ENCODE measurements at places on chromosomes 3 and 15.

DNA sequence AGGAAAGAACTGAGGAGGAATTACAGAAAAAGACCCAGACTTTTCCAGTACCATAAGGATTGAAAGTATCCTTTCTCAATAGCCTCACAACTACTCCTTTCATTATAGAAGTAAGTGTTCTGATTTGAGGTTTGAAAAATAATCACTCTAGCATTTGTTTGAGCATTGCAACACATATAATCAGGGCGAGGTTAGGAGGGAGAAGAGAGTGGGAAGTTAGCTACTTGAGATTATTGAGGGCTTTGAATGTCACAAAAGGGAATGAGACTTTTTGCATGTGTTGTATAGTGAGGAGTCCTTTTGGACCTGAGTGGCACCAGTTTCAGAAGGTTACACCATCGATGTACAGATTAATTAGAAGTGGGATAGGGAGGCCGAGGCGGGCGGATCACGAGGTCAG is 65.2 kb upstream of the TNIK start:
- DNase-seq, result no peak

DNA sequence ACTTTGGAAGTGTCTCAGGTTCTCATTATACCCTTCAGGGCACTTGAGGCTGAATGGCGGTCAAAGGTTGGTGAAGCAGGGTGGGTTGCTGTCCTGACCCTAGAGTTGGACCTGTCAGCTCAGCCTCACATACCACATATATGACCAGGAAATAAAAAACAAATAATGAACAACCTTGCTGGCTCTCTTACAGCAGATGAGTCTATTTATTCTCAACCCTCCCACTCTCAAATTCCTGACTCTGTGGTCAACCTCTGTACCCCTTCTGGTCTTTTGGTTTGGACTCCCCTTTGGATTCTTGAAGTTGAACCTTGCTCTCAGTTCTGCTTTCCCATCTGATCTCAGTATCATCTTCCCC is 16.9 kb downstream of the PPP2R3A start:
- DNase-seq, result no peak

GRCh38 chr3:126959921-126960603 is 22.9 kb upstream of the PLXNA1 start:
- peak; percentile 51 for DNase-seq

DNA sequence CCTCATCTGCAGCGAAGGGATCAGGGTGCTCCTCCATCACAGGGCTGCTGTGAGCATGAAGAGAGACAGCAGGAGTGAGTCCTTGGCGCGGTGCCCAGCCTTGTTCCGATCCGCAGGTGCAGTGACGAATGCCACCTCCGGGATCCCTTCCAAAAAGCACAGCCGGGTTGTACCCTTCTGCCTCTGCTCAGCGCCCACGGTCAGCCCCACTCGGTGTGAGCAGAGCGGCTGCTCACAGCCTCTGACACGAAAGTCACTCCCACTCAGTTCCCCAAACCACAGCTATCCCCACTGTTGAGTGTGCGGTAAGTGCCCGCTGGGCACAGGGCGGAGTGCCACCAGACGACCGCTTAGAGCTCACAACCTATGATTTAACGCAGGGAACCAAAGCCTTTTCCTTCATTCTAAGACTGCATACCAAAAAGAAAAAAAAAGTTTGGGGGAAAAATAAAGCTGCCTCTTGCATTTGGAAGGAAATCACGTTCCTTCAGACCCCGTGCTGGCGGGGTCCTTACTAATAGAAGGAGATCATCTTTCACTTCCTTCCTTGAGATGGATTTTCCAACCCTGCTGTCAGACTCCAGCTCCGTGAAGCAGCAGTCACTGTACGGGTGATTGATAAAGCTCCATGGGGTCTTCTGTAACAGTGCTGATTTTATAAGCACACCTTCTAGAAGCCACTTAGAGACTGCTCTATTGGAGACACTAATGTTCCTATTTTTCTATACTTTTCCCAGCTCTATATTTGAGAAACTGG is 34.7 kb upstream of the TUBGCP5 start:
- DNase-seq, result no peak

GRCh38 chr3:73461547-73461946 is 163.2 kb downstream of the PDZRN3 start:
- DNase-seq, result no peak

DNA sequence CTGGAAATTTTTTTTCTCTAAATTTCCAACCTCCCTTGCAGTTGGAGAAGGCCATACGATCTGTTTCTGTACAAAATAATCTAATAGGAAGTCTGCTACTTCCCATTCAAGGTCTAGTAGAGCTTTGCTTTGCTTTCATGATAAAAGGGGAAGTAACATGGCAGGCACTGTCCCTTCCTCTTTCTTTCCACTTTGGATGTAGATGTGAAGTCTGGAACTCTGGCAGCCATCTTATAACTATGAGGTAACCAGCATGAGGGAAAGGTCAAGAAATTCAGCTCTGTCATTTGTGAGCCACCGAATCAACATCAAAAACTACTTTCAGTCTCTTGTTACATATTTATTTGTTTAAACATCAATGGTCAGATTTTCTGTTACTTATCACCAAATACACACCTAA is 156.3 kb downstream of the MTHFS start:
- no peak for DNase-seq

DNA sequence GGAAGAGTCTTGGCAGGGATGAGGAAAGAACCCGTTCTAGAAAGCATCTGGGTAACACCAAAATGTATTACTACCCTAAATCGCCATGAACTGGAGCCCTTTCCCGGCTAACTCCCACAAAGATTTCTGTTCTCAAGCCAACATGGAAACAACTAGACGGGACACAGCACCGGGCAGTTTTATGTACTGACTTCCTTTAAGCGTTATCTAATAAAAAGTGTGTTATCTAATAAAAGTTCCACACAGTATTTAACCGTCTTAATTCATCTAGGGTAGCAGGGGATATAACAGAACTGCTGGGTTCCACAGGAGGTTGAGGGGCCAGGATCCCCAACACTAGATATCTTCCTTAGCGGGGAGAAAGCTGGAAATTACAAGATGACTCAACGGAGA is 347 bp upstream of the C3orf62 start:
- DNase-seq, result no peak

DNA sequence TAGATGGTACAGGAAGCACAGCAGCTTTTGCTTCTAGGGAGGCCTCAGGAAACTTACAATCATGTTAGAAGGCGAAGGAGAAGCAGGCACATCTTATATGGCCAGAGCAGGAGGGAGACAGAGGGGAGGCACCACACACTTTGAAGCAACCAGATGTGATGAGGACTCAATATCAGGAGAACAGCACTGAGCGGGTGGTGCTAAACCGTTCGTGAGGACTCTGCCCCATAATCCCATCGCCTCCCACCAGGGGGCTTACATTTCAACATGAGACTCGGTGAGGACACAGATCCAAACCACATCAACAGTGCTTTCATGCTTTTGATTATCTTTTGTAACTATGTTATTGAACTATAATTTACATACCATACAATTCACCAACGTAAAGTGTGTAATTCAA is 7.6 kb upstream of the TMEM44 start:
- no peak for DNase-seq

Measured in amniotic stem cell (primary cell).